ENCODE measurements at places on chromosomes 12 and 14.

GRCh38 chr14:77130386-77130785, 11.2 kb downstream of the ZDHHC22 start:
- DNase-seq: no peak

DNA sequence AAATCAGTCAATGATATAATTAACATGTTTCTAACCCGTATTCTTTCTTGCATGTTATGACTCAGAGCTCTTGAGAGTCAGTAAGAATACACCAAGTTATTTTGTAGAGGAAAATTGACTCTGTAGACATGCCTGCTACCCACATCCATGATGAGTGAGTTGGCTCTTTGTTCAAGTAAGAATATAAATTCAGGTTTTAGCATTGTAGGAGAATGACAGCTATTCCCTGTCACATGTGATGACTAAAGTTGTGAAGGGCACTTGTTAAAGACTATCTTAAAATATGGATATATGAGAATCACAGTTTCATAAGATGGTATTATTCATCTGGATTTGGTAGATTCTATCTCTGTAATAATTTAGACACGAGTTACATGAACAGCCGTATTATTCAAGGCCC, 209.1 kb downstream of the CCDC59 start:
- DNase-seq: no peak

GRCh38 chr12:19288603-19289244, 150.6 kb upstream of the AEBP2 start:
- peak; percentile 16 for DNase-seq

- DNase-seq: no peak
Observed at GRCh38 chr14:32006263-32007110, 70.6 kb upstream of the ARHGAP5 start.

- peak; percentile 95 for DNase-seq
Observed at GRCh38 chr14:77043177-77043983, 14.9 kb upstream of the IRF2BPL start.

GRCh38 chr14:46574221-46574977, 77.2 kb downstream of the RPL10L start:
- DNase-seq: no peak

DNA sequence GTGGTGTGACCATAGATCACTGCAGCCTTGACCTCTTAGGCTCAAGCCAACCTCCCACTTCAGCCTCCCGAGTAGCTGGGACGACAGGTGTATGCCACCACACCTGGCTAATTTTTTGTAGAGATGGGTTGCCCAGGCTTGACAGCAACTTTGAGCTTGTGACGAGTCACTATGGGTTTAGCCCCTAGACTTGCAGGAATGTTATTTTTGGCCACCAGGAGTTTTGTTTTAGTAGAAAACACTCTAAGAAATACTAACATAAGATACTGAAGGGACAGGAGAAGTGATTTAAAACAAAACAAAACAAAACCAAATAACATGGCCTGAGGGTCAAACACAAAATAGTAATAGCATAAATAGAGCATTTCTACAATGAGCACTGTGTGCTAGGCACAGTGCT, 26.4 kb downstream of the SETD3 start:
- DNase-seq: no peak

- DNase-seq: peak; percentile 38
Observed at GRCh38 chr12:15752785-15753184, 36.4 kb downstream of the EPS8 start.

GRCh38 chr12:62014330-62014729, 245.9 kb upstream of the USP15 start:
- no peak for DNase-seq

DNA sequence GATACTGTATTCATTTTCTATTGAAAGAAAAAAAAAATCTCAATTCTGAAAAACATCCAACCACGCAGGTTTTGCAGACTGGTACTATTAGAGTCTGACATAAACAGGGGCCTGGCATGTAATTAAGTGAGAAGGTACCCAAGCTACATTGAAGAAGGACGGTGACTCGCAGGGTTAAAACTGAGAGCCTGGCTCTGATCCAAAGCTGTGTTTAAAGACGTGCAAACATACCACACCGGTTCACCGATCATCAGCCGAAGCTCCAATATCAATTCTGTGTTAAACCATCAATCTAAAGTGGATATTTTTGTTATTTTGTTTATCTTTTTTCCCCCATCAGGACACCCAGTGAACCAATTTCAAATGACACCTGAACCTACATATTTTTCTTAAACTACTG, 108.1 kb upstream of the DIO3 start:
- DNase-seq: no peak

DNA sequence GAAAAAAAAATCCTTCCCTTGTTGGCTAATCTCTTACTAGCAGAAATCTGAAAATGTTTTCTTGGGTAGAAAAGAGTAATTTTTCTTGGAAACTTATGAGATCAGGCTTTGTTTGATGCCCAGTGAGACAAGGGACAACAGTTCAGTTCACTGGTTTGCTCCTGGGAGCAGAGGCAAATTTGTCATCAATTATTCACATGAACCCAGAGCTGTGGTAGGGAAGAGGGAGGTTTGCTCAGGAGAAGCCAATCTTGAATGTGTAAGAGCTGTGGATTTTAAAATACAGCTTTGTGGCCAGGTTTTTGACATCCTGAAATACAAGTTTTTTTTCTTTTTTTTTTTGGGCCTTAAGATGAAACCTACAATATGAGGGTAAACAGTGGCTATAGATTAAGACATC, 426.6 kb downstream of the ATP23 start:
- DNase-seq: no peak

DNA sequence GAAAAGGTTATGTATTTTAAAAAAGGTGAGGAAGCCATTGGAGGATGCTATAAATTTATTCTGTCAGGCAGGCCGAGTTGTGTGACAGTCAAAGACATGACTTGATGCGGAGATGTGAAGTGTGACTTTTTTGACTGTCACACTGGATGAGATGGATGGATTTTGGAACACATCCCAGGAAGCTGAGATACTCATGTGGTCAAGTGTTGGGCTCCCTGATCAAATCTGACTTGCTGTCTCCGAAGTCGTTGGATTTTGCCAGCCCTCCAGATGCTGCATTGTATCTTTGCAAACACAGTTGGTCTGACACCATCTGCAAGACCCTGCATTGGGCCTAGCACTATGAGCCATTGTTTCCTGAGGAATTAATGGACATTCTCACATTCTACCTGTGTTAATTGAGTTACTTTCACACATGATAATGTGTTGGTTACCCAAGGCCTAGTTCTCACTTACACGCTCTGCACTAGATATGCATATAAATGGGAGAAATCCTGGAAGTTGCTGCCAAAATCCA, 204.0 kb upstream of the PRKD1 start:
- no peak for DNase-seq

DNA sequence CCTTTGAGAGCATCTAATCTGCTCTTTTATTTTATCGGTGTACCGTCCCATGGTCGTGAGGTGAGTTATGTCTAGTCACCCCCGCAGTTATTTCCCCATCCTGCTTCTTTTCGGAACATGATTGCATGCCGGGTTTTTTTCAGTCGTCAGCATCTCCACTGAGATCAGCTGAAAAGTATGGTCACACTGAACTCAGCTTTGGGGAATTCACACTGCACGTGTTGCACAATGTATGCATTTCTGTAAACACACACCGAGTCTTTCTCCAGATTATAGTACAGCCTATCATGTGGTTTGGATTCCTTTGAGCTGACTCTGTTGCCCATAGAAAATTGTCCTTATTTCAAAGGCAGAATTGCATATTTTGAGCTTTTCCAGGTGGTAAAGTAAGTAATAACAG, 24.6 kb downstream of the PLXNC1 start:
- DNase-seq: peak; percentile 98

DNA sequence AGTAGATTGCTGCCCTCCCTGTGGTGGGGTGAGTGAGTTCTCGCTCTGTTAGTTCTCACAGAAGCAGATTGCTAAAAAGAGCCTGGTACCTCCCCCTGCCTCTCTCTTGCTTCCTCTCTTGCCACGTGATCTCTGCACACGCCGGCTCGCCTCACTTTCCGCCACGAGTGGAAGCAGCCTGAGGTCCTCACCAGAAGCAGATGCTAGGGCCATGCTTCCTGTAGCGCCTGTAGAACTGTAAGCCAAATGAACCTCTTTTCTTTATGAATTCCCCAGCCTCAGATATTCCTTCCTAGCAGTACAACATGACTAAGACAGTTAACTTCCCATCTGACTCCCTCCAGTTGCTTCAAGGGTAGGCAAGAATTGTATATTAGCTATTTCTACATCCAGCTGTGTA, 76.2 kb downstream of the ETV6 start:
- DNase-seq: no peak

DNA sequence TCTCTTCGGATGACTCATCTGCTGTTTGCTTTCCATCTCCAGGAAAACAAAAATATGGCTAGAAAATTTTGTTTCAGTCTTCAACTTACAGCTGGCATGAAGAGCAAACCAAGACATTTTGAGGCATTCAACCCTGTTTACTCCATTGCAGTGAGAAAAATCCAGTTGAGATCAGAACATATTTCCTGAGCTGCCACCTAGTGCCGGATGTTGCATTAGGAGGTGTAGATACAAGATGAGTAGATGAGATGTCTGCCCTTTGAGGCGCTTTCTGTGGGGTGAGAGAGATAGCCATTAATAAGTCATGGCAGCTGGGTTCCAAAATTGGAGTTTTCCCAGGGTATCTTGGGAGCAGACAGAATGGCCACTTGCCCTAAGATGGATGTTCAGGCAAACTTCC, 171.1 kb downstream of the PRKCH start:
- DNase-seq: no peak

- peak; percentile 41 for DNase-seq
Observed at GRCh38 chr12:92784356-92784755, 81.6 kb downstream of the PLEKHG7 start.

DNA sequence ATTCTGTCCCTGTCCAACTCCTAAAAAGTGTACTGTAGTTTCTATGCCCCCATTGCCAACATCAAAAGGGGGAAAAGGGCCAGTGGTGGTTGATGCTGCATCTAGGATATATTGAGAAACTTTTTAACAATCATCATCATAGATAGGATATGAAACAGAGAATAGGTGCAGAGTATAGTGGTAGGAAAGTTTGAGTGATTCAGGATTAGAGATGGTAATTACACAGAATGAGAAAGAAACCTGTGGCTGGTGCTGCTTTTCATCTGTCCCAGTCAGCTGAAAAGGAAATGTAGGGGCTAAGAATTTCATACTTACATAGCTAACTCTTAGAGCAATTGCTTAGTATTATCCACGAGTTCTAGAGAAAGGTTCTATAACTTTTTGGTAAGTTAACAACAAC, 67.6 kb downstream of the GTF2A1 start:
- DNase-seq: no peak

DNA sequence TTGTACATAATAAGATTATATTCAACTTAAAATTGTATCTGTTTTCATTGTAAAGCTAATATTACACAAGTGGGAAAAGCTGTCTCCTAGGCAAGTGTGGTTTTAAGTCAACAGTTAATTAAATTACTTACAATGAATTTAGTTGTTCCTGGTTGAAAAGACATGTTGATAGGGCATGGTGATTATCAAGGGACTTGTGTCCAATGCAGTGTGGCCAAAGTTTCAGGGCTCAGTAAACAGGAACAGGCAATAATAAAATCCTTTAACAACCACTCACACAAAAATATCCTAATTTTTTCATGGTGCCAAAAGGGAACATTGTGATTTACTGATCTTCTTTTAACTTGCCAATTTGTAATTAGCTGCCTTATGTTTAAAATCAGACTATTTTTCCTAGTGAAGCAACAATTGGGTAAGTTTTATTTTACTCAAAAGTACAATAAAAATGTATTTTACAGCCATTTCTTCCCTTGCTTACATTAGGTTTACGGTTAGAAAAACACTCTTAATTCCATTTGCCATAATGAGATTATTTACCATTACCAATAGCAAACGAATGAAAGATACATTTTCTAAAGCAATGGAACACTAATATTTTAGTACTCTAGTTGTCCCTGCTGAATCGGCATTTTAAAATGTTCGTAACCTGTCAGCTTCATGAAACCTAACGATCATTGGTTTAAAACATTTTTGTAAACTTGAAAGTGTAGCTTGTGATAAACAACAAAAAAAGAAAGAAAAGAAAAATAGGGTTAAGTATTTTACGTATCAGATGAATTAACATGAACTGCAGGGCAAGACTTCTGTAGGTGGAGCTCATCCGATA, 1.8 kb upstream of the WNK1 start:
- DNase-seq: no peak

GRCh38 chr14:34806257-34806656, 68.9 kb downstream of the BAZ1A start:
- DNase-seq: no peak

DNA sequence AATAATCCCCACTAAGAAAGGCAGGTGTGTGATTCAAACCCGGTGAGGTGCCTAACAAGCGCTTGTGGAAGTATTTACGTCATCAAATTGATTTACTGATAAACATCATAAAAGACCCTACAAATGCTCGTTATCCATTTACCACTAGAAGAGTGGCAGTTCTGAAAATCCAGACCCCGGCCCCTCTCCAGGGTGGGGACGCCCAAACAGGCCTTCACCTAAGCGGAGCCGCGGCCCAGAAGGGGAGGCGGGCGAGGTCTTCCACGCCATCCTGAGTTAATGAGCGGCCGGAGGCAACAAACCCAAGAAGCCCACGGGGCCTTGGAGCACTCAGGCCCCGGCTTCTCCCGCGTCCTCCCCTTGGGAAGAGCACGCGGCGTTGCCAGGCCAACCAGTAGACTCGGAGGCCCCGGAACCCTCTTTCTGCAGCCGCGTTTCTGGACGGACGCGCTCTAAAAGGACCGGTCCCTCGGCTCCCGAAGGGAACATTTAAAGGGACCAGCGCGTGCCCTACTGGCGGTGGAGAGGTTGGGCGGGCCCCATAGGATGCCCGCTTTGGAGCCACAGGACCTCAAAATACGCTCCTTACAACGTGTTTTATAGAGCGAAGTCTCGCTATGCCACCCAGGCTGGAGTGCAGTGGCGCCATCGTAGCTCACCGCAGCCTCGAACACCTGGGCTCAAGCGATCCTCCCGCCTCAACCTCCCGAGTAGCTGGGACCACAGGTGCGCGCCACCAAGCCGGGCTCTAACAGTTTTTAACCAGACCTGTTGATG, 3.5 kb downstream of the PTPN21 start:
- DNase-seq: peak; percentile 87

DNA sequence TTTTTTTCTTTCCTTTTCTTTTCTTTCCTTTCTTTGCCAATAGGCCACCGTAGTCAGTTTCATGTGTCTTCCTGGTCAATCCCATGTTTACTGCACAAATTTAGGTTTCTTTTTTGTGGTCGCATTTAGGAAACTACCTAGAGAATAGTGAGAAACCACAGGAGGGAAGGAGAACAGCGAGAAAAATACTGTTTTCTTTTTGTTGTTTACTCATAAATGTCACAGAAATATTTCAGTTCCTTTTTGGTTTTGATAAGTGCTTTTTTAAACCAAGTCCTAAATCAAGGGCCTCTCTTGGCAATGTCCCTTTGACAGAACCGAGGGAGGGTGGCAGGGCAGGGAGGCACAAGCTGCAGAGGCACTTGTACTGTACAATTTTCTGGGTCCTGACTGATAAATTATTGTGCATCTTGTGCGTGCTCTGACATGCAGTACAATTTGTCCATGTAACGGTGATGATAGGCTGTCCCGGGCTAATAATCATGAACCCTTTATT, 326.1 kb downstream of the CACNA1C start:
- no peak for DNase-seq

DNA sequence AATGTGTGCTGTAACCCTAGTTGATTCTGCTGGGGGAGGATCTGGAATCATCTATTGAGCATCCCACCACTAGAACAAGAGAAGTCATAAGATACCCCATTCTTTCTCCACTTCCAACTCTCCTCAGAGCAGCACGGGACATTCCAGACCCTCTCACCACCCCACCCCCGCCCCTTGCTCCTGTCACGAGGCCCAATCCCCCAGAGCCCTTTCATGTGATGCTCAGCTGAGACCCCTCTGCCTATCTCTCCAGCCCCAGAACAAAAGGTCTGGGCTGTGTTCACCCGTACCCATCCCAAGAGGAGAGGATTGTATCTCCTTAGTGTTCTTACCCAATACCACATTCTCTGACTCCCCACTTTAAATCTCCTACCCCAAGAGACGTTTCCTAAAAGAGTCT, 602 bp downstream of the PMEL start:
- no peak for DNase-seq
